ENCODE measurements at places on chromosomes 2 and 18.

DNA sequence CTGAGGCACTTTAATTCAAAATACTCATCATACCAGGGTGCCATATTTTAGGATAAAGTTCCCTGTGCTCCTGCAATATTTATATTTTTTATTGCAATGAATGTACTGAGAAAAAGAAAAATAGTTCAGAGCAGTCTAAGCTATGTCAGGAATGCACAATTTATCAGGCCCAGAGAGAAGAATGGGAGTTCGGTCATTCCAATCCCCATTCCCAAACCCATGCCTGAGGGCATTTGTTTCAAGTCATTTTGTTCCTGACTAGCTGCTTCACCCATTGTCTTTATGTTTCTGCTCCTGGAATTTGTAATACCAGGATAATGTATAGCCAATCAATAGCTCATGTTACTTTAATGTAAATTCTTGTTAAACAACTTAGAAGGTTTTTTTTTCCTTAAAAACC, 24.4 kb upstream of the FTCDNL1 start:
- no peak for DNase-seq

- no peak for DNase-seq
Observed at GRCh38 chr2:134011936-134012586, 241.8 kb upstream of the MGAT5 start.

- no peak for DNase-seq
Observed at GRCh38 chr2:74146929-74147726, 584 bp downstream of the BOLA3 start.

DNA sequence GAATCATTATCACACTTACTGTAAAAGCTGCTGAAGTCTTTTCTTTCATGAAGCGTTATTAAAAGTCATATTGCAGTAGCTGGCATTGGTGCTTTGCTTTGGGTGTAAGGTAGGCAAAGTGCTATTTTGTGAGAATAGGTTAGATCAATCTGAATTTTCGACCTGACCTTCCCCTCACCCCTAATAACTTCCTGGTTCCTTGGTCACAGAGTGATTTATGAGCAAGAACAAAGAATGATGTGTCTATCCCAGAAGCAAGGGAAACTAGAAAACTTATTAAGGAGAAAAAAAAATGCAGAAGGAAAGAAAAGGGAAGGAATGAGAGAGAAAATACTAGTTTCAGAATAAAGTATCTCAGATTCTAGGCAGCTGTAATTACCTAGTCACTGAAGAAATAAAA, 163.1 kb upstream of the MEIS1 start:
- DNase-seq, result no peak

- DNase-seq, result no peak
Observed at GRCh38 chr2:161085149-161085548, 75.1 kb upstream of the TANK start.

DNA sequence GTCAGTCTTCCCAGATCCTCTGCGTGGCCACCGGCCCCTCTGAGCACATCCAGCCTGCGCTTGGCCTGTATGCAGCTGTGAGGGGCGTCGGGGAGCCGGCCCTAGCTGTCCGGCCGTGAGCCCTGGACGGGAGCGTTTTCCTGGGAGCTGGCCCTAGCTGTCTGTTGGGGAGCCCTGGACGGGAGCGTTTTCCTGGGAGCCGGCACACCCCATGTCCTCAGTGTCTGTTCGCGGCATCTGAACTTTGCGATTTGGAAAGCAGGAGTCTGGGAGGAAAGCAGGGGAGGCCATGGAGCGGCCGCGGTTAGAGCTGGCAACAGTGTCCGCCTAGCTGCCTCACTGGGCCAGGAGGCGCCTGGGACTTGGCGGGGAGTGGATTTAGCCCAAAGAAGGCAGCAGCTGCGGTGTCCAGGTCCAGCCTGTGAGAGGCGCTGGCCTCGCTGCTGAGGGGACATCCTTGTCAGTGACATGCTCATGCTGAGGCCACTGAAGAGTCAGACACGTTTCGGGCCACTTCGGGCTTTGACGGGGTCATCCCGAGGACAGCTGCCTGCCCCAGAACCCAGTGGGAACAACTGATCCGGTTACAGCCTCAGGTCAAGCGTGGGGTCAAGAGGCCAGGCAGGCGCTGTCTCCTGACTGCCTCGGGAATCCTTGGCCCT, 75.8 kb downstream of the KCNG2 start:
- no peak for DNase-seq

GRCh38 chr18:63465059-63465458, 11.7 kb upstream of the SERPINB5 start:
- no peak for DNase-seq

- DNase-seq, result no peak
Observed at GRCh38 chr2:184032983-184033382, 565.3 kb upstream of the ZNF804A start.

DNA sequence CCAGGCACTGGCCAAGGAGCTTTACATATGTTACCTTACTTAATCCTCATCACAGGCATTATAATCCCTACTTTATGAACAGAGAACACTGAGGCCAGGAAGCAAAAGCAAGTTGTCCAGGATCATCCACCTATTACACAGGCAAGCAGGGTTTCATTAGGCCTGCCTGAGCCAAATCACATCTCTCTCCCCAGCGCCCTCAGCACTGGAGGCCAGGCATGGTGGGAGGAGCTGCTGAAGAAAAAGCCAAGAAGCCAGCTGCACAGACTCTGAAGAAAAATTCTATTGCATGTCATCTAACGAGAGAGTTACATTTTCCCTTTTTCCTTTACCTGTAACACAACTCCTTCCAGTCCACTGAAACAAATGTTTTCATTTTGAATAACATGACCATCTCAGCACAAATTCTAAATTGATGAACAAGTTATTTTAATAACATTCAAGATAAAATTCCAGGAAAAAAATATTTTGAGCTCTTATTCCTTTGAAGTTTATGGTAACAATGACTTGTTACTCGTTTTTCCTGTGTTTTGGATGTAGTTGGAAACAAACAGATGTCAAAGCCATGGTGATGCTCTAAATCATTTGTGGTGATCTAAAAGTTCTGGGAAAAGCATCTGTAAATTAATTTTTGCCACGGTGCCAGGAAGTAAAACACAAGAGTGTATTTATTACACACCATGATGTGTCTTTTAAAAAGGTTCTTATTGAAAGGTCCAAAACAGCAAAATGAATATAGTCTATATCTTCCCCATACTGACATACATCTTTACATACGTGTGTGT, 139.0 kb upstream of the ITGB6 start:
- DNase-seq, result no peak
